ENCODE measurements at places on chromosomes 2 and 18.
A peak's percentile ranks its signal among the peaks of the same experiment; 100 is the strongest.

DNA sequence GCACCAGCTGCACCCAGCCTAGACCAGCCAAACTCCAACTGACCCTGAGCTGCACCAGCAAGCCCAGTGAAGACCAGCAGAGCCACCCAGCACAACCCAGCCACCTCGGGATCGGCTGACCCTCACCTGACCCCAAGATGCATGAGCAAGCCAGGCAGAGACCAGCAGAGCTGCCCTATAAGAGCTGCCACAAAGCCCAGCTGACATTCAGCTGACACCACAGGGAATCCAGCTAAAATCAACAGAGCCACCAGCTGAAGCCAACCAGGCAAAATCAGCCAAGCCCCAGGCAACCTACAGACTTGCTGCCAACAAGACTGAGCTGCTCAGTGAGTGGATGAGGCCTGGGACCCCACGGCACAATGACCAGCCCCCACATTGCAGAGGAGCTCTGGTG is 54.6 kb downstream of the CYP27C1 start:
- DNase-seq: no peak

- no peak for DNase-seq
These were observed 48.5 kb downstream of the ANTXR1 start for GRCh38 chr2:69061525-69061924.

- no peak for DNase-seq
These were observed 219.3 kb downstream of the TTC32 start for GRCh38 chr2:19682493-19682892.

GRCh38 chr2:42196403-42197267 is 27.5 kb downstream of the EML4 start:
- DNase-seq: peak; percentile 98

DNA sequence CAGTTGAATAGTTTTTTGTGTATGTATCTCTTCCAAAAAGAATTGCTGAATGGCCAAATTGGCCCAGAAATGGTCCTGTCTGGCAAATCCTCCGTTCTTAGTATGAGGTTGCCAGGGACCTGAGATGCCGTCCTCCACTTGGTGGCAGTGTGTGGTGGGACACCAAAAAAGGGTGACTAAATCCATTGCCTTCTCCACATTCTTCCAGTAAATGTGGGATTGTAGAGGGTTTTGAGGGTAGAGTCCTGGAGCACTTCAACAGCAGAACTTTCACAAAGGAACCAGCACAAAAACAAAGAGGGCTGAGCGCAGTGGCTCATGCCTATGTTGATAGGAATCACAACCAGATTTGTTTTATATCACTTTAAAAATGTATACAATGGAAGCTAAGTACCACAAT is 199.9 kb downstream of the BCL2 start:
- no peak for DNase-seq
